ENCODE measurements at places on chromosomes 5 and 9.

GRCh38 chr5:173802670-173803165 lies 85.4 kb upstream of the CPEB4 start:
- no peak for DNase-seq

GRCh38 chr5:62902126-62902525 lies 323.5 kb downstream of the LRRC70 start:
- DNase-seq, result no peak

GRCh38 chr5:75340714-75341478 lies 3.9 kb downstream of the HMGCR start:
- no peak for DNase-seq

DNA sequence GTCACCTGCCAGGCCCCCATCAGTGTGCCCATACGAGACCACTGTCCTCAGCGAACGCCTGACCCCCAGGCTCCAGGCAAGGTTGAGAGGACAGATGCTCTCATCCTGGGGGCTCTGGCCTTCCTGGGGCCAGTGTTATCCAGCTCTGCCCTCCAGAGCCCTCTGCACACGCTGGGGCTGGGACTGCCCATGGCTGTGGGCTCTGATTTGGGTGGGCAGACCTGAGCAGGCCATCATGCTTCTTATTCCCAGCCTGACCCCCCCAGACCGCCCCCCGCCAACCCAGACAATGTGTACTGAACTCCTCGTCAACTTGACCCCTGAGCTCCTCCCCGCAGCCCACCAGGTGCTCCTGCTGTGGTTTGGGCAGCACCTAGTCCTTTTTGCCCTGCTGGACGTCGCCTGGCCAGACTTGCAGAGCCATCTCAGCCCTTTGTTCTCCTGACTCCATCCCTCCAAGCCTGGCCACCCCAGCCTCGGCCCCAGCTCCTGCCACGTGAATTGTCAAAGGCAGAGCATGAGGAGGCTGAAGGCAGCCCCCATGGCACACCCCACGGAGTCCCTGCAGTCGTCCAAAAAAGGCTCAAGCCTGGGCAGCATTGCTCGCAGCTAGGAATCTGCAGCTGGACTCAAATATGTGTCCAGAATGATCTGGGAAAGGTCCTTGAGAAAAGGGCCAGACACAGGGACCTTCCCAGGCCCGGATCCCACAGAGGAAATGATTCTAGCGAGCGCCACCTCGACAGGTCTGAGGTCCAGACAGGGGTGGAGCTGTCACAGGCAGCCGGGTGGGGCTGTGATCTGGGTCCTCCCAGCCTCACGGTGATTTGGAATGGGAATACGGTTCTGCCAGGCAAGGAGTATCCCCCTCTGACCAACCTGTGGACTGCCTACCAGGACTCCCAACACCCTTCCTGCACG lies 87.0 kb downstream of the ADAMTS2 start:
- no peak for DNase-seq

- no peak for DNase-seq
These were observed 604.4 kb downstream of the CCDC171 start for GRCh38 chr9:16157216-16157615.

DNA sequence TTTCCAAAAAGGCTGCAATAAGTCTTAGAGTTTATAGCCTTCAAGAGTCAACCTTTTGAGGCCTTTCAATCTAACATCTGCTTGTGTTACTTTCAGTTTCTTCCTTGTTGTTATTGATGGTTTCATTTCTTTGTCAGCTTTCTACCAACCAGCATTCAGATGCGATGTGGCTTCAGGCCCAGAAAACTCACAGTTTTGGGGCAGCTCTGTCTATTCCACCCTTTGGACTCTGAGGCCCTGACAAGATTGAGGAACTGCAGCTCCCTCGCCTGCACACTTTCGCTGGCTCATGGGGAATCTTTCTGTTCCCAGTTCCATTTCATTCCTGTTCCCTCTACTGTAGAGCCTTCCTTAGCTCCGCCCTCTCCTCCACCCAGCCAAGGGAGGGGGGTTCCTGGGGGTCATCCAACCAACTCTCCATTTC lies 13.3 kb upstream of the WHRN start:
- DNase-seq, result no peak

DNA sequence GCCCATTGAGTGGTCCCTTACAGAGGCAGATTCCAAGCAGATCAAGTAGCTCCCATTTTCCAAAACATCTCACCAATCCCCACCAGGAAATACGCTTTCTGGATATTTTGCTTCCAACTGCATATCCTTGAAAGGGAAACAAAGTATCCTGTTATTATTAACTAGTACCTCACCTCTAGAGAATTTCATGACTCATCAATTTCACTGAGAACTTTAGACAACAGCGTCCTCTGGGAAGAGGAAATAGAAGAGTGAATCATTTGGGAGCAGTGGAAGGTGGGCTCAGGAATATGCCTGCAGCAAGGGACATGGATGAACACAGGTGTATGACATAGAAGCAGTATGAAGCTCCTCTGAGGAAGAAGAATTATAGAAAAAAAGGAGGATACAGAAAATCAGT lies 186.7 kb downstream of the MARCHF11 start:
- DNase-seq, result peak; percentile 26

DNA sequence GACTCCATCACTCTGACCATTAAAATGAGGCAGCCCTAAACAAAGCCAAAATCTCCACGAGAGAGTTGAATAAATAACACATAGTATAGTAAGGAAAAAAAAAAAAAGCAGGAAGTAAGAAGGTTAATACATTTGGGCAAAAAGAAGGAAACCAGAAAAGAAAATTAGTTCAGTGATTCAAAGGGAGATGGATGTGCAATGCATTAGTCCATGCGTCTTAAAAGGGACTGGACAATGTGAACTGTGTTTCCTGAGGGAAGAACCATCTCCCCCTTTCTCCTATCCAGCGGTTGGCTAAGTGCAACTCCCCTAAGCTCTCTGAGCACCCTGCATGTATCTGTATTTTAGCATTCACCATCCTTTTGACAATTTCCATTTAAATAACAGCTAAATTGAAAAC lies 1.4 kb downstream of the ANKRA2 start:
- DNase-seq, result peak; percentile 6

DNA sequence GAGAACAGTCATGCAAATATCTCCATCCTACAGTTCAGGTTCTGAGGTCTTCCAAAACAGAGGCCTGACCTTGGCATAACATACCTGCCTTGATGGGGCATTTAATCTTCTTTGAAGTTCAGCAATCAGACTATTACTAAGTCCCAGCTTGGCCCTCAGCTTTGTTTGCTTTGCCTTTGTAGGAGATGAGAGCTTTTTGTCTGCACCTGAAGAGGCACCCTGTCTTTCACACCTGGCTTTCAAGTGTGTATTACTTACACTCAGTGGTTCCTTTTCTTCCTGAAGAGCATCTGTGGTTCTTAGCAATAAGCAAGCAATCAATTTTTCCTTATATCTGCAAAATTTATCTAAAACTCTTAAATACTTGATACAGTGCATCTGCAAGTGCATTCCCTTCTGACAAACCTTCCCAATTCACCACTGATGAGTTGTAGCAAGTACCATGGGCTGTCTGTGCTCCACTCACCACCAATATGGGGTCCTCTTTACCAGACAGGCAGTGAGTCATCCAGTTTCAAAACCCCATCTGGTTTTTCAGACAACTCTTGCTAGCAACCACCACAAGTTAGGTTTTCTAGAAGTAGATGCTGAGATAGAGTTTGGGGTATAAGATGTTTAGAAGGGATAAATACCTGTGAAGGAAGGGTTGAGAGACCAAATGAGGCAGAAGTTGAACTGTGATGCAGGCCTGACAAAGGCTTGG lies 100.2 kb downstream of the HINT1 start:
- peak; percentile 77 for DNase-seq

DNA sequence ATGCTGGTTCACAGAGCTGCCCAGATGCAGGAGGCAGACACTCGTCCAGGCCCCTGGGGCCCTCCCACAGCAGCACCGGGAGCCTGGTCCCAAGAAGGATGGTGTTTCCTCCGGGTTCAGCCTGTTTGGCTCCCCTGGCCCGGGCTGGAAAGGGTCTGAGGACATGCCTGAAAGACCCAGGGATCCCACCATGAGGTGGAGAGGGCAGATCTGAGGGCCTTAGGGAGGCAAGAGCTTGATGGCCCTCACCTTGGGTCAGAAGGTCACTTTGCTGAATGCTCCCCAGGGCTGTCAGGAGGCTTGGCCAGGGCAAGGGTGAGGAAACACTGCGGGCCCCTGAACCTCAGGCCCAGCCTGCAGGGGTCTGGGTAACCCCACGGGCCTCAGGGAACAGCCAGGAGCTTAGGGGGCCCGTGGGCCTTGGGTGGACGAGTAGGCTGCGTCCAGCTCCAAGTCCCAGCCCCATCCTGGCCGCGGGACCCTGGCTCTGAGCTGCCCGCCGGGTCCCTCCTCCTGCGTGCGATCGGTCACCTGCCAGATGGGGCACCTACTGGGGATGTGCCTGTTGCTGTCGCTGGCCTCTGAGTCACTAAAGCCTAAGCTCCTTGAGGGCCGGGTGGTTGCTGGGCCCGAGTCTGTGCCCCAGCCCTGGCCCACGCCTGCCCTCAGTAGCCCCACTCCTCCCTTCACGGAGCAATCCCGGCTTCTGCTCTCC lies 106.2 kb downstream of the ZNF354C start:
- no peak for DNase-seq

- DNase-seq, result no peak
These were observed 6.6 kb downstream of the COL15A1 start for GRCh38 chr9:98950262-98950661.

GRCh38 chr9:73844135-73844534 lies 653.0 kb upstream of the RORB start:
- DNase-seq, result no peak

DNA sequence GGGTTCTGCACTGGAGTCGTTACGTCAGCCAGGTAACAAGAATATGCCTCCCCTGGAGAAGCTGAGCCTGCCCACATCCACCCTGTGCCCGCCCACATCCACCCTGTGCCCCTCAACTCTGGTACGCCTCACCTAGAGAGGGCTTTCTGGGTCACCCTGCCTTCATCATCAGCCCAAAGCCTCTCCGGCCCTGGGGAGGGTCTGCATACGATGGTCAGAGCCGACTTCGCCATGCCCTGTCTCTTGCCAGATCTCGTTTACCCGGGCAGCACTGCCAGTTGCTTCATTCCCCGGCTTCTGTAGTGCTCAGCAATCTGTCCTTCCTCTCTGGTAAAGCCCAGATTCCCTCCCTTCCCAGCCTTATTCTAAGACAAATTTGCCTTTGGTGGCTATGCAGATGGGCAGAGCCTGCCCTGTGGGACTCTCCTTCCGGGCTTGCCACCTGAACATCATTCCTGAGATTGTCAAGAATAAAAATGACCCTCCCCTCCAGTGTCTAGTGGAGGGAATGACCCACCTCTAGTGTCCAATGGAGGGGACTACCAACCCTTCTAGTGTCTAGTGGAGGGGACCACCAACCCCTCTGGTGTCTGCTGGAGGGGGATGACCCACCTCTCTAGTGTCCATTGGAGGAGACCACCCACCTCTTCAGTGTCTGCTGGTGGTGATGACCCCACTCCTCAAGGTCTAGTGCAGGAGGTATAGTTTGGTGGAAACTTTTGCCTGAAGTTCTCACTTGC lies 3.4 kb downstream of the PLEKHG4B start:
- no peak for DNase-seq

GRCh38 chr5:146076028-146076427 lies 29.3 kb downstream of the PLAC8L1 start:
- DNase-seq, result peak; percentile 26

DNA sequence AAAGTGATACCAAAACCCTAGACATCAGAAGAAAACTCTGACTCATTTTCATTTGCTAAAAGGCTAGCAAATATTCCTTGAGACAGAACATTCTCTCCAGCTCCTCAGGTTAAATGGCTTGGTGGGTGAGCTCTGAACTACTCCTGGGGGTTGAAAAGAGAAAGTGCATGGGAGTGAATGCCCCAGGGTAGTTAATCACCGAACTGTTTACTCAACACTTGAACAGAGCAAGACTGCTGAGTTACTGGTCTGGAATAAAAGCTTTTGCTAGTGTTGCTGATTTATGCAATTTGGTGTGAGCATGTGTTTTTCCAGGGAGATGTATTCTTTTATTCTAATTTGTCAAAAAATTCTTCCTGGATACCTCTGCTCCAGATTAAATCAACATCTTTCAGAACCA lies 88.3 kb upstream of the PRDM9 start:
- peak; percentile 74 for DNase-seq

- DNase-seq, result no peak
These were observed 111.7 kb downstream of the ESM1 start for GRCh38 chr5:54873691-54874090.

DNA sequence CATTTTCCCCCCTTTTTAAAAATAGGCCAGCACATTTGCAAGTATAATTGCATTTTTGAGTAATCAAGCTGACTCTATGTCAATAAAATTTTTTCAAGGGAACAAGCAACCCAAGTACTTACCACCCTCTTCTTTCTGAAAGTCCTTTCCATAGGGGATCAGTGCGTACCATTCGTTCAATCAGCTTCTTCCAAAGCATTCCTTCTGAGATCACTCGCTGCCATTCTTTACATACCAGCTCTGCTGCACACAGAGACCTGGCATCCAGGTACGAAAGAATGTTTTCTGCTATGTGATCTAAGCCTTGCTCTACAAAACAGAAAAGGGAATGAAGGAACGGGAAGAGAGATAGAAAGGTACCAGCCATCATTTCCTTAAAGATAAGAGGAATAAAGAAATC lies 106.6 kb downstream of the FBXW11 start:
- DNase-seq, result no peak

GRCh38 chr9:113222482-113222841 lies 1.1 kb downstream of the SLC31A1 start:
- DNase-seq, result peak; percentile 19

DNA sequence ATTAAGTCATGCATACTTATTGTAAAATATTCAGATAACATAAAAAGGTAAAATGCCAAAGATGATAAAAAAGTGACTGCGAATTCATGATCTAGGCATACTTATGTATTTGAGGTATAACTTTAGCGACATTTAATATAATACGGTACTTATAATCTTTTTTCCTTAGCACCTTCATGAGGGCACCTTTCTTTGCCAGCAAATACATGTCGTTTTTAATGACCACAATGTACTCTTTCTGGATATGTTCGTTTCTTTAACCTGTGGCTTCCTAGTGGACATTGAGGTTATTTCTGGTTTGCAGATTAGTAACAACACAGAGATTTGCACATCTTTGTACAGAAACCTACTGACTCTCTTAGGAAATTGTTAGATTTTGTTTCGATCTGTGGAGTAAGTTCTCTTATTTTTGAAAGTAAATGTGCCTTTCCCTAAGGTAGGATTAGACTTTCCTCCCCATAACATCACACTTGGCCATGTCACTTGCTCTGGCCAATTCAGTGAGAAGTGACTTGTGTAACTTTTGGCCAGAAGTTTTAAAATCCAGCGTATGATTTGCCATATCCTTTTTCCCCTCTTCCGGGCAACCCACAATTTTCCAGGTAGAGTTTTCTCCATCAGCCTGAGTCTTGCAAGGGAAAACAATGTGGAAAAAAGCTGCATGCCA lies 24.4 kb downstream of the ANKRD33B start:
- no peak for DNase-seq

GRCh38 chr9:77435277-77435676 lies 212.8 kb downstream of the GNA14 start:
- no peak for DNase-seq

- DNase-seq, result peak; percentile 85
These were observed 130.9 kb upstream of the SLC30A5 start for GRCh38 chr5:68962757-68963484.

GRCh38 chr5:61525512-61526206 lies 193.6 kb downstream of the ZSWIM6 start:
- DNase-seq, result peak; percentile 18
